ENCODE measurements at places on chromosomes 11 and 22.

GRCh38 chr22:46446799-46447198 is 90.6 kb downstream of the CELSR1 start:
- DNase-seq = no peak

DNA sequence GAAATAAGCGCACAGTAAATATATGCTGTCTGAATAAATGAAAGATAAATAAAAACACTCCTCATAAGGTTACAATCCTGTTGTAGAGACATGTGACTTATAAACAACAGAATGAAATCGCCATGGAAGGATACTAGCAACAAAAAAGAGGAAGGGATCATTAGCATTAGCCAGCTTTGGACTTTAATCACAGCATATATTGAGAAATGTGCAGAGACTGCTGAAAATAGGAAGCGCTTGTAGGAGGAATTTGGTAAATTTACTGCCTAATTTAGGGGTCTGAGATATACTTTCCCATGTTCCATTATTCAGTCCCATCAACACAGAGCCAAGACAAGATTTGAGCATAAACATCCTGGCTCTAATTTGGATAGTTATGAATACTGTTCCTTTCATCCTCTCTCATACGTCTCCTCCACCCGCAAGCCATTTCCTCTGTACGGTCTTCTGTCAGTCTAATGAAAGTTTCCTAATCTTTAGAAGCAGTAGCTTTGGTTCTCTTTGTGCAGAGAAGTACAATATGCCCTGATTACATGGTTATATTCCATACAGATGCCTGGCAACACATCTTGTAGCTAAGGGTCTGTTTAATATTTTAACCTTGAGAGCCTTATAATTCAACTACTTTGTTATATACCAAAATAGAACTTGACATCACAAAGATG is 37.1 kb upstream of the AKIP1 start:
- no peak for DNase-seq

DNA sequence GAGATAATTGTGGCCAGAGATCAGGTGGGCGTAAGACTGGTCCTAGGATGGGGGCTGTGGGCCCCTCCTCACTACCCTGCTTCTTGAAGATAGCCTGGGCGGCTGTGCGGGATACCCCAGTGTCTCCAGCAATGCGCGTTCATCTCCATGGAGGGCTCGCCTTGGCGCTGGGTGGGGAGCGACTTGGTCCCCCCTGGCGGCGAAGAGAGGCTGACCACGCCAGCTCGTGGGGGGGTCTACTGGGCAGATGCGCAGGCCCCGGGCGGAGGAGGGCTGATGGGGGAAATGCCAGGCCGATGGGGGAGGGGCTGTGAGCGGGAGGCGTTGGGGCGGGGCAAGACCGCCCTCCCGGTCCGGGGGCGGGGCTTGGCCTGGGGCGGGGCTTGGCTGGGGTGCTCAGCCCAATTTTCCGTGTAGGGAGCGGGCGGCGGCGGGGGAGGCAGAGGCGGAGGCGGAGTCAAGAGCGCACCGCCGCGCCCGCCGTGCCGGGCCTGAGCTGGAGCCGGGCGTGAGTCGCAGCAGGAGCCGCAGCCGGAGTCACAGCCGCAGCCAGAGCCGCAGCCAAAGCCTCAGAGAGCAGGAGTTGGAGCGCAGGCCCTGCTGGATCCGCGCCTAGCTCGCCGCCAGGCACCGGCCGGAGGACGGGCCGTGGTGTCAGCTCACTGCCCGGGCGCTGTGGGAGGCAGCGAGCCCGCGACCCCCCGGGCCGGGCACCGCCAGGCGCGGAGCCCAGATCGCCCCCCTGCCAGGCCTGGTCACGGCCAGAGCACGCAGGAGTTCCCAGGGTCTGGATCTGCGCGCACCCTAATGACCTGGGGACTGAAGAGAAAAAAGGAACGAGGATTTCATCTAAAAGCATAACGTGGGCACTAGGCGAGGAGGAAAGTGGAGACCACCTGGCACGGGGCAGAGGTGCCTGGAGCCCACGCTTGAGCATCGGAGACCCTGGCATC is at the start of gene SLC35E4:
Gene SLC35E4, plus strand, starts transcription at position 509 of the 953 bp plus-strand sequence. CDS start 670 bp downstream, outside the sequence.
- peak; percentile 95 for DNase-seq

GRCh38 chr11:2992997-2993325 is 832 bp upstream of the NAP1L4 start:
- no peak for DNase-seq

GRCh38 chr11:86274503-86274902 is 27.5 kb upstream of the HIKESHI start:
- no peak for DNase-seq

All from stimulated activated CD4-positive, alpha-beta T cell treated with anti-CD3 and anti-CD28 coated beads, TNF-alpha, amount 100 ng/mL, for 24 hours (primary cell).